ENCODE measurements at places on chromosomes 11 and 22.

GRCh38 chr22:24097961-24098391 is 83.3 kb upstream of the SUSD2 start:
- DNase-seq = no peak

GRCh38 chr22:30312053-30312452 is 14.7 kb downstream of the TBC1D10A start:
- DNase-seq = no peak

DNA sequence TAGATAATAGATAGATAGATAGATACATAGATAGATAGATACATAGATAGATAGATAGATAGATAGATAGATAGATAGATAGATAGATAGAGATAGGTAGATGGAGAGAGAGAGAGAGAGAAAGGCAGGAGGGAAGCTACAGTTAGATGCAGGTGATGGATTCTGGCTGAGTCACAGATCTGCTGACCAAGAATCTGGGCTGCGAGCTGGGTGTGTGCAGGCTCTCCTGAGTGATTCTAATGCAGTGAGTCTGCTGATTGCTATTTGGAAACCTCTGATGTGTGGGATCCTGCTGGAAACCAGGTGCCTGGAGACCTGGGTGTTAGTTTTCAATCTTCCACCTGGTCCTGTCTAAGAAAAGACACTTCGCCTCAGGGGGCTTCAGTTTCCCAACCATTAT is 1441.8 kb downstream of the TBC1D22A start:
- no peak for DNase-seq

GRCh38 chr11:112016088-112016764 is 9.0 kb upstream of the DLAT start:
- DNase-seq = no peak

DNA sequence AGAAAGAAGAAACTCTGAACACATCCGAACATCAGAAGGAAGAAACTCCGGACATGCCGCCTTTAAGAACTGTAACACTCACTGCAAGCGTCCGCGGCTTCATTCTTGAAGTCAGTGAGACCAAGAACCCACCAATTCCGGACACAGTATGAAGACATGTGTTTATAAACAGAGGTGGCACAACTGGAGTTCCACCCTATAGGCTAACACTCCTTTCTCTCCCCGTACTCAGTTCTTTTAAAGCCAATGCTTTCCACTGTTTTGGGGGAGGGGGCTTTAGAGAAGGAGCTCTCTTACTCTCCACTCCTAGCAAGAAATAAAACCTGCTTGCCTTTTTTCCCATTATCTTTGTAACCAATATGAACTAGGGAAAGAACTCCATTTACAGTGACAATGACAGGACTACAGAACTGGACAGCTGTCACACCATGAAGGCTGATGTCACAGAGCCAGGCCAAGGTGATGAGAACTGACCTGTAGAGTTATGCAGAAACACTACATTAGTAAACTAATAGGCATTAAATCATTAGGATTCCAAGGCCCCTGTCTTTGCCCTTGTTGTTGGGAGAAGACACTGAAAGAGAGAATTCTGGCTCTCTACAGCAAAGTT is 733 bp downstream of the TRIM5 start:
- no peak for DNase-seq

GRCh38 chr11:77175869-77176539 is 48.0 kb downstream of the MYO7A start:
- DNase-seq = no peak

DNA sequence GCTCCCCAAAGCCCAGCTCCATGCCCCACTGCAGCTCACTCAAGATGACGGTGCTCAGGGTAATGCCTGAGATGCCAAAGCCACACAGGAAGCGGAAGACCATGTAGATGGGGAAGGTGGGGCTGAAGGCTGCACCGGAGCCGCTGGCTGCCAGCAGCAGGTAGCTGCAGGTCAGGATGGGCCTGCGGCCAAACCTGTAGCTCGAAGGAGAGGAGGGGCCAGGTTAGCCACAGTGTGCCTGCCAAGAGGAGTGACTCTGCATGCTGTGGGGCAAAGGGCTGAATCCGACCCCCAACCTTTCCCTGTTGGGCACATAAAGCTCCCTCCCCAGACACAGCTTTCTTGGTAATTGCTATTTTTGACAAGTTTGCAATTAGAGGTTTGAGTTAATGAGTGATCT is 14.9 kb upstream of the SLC22A6 start:
- DNase-seq = no peak

DNA sequence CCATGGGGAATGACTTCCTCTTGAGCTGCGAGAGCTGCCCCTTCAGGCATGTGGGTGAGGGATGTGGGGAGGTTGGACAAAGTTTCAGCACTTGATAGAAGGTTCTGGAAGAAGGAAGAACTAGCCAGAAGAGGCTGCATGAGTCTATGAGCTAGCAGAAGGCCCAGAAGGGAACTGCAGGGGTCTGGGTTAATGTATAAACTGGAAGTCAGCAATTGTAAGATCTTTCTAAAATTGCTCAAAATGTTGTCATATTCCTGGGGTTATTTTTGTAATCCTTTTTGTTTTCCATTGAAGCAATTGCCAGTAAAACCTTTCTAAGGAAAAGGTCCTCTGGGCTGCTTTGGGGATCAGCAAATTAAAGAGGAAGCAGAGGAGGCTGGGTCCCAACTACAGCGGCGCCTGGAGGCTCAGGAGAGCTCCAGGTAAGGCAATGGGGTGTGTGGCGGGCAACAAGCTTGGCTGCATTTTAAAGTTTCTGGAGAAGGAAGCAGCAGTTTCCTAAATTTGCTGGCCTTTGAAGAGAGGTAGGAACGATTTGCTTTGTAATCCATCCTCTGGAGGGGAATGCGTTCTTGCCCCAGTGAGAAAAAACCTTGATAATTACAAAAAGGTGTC is 29.2 kb downstream of the ADAMTS15 start:
- DNase-seq = no peak

DNA sequence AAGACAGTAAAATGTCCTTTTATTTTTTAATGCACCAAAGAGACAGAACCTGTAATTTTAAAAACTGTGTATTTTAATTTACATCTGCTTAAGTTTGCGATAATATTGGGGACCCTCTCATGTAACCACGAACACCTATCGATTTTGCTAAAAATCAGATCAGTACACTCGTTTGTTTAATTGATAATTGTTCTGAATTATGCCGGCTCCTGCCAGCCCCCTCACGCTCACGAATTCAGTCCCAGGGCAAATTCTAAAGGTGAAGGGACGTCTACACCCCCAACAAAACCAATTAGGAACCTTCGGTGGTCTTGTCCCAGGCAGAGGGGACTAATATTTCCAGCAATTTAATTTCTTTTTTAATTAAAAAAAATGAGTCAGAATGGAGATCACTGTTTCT is 1.1 kb upstream of the CCND1 start:
- no peak for DNase-seq

DNA sequence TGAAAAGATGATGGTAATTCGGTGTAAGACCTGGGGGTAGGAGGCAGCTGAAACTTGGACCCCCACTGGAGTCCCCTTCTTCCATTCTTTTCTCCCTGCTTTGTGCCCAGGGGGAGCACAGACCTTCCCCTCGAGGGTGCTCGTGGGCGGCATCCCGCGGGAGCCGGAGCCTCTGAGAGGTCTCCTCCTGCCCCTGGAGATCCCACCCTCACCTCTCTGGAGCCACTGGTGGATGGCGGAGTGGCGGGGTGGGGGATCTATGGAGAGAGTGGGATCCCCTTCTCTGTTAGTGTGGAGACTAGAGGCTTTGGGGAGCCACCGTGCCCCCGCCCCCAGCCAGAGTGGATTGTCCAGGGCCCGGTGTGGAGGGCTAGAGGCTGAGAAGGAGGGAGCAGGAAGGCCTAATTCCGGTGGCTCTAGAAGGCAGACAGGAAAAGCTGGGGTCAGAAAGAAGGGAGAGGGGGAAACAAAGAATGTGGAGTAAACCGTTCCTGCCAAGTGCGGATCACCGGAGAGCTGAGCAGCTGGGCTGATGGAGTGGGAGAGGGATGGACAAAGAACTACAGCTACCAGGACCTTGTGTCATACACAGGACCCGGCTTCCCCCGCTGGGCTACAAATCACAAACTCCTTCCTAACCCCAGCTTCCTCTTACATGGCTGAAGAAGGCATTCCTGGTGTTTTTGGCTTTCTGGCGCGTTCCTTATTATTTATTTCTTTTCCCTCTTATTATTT is 41.9 kb downstream of the KCNJ1 start:
- DNase-seq = no peak

- DNase-seq = no peak
These were observed 2.9 kb upstream of the FOSL1 start for GRCh38 chr11:65903068-65903481.

- no peak for DNase-seq
These were observed 40.9 kb upstream of the SUSD2 start for GRCh38 chr22:24140357-24140756.

DNA sequence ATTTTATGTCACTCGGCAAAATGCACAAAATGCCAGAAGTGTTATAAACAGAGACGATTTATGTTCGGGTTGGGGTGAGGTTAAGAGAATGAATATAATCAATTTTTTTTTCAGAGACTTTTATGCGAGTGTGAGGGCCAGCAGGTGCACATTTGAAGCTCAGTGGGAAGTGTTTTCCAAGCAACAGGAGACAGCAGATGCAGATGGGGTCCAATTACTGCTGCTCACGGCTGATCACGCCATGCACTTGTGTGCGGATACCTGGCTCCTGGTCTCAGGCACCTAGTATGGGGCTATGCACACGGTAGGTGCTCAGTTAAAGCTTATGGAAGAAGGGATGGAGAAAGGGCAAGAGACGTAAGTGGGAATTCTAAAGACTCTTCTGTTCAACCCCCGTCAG is 249.1 kb downstream of the MIAT start:
- DNase-seq = no peak

DNA sequence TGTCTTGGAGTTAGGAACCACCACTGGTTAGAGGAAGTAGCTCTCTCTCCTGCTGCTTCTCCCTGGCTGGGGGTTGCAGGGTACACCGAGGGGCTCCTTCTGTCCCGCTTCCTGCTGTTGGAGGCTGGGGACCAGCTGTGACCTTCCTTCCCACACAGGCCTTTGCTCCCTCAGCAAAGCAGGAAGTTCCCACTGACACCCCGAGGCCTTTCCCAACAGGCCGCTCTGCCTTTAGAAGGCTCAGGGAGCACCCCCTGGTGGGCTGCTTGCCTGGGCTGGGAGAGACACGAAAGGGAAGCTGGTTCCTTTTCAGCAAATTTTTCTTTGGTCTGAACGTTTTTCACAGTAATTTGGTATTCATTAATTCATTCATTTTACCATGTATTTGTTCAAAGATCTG is 527.9 kb upstream of the B3GAT1 start:
- no peak for DNase-seq

- DNase-seq = no peak
These were observed 1.2 kb upstream of the H19 start for GRCh38 chr11:1998861-1999260.

GRCh38 chr11:121814962-121815361 is 301.1 kb downstream of the BLID start:
- no peak for DNase-seq

DNA sequence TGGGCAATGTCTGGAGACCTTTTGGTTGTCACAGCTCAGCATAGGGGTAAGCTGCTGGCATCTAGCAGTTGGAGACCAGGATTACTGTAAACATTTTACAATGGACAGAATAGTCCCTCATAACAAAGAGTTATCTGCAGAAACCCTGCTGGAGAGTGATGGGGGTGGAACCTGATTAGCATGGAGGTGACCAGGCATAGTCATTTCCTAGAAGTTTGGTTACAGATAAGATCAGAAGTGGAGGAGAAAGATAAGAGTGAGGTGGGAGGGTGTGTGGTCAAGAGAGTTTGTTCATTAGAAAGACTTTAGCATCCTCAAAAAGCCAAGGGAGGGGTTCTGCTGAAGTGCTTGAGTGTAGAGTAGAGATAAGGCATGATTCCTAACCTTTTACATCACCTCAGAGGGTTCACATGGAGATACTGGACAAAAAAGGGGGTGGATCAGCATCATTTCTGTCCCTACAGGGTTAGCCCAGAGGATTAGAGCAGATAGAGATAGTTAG is 38.8 kb downstream of the PRDM11 start:
- DNase-seq = no peak

DNA sequence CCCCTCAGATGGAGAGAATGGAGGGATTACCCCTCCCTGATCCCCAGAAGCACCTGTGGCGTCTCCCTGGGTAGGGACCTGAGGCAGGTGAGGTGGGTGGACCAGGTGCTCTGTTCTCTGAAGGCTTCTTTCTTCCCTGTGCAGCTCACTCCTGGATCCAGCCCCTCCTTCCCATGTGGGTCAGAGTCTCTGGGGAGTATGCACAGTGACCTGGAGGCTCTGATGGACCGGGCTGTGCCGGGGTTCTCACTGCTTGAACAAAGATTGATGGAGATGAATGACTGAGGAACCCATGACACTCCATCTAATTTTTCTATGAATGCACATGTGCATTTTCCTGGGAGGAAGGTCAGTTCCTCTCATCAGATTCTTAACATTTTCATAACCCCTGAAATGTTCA is 78.6 kb upstream of the SHANK2 start:
- no peak for DNase-seq

DNA sequence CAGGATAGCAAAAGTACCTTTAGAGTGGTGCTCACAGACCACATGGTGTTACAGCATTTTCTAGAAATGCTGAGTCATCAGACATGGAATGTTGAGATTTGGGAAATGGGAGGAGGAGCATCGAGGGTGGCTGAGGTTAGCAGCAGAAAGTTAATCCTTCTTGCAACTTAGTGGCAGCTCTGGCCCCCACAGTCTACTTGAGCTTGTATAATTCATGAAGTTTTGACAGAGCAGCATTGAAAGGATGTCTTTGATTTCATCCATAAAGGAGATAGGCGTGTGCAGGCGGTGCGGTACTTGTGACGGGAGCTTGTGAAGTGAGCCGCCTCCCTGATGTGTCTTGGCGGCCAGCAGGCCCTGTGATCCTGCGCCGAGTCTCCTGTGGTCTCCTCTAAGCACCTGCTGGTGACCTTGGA is 330.5 kb downstream of the TBC1D22A start:
- DNase-seq = no peak

- no peak for DNase-seq
These were observed 54.6 kb downstream of the POLD3 start for GRCh38 chr11:74646954-74647353.

DNA sequence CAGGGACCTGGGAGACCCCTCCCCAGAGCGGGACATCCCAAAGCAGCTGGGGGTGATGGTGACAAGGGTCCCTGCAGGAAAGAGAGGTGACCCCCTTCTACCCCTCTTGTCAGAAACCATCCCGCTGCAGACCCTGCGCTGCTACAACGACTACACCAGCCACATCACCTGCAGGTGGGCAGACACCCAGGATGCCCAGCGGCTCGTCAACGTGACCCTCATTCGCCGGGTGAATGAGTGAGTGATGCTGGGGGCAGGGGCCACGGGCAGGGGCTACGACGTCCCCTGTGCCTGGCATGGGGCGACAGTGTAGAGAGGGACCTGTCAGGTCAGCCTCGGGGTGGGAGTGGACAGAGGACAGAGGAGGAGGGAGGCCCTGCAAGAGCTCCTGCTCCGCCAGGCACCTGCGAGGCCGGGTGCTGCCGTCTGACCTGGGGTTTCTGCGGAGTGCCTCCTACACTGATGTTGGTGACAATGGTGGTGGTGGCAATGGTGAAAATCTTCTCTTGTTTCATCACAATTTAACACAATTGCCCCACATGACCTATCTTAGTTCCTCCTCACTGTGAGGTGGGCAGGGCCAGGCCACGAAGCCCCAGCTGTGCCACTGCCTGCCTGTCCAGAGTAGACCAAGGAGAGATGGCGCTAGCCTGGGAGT is 9.8 kb downstream of the CSF2RB start:
- no peak for DNase-seq

All from stimulated activated CD4-positive, alpha-beta T cell treated with anti-CD3 and anti-CD28 coated beads, Interleukin-1b, Interleukin-23, amount 100 ng/mL, for 1 hour (primary cell).